ENCODE measurements at places on chromosomes 4 and X.

DNA sequence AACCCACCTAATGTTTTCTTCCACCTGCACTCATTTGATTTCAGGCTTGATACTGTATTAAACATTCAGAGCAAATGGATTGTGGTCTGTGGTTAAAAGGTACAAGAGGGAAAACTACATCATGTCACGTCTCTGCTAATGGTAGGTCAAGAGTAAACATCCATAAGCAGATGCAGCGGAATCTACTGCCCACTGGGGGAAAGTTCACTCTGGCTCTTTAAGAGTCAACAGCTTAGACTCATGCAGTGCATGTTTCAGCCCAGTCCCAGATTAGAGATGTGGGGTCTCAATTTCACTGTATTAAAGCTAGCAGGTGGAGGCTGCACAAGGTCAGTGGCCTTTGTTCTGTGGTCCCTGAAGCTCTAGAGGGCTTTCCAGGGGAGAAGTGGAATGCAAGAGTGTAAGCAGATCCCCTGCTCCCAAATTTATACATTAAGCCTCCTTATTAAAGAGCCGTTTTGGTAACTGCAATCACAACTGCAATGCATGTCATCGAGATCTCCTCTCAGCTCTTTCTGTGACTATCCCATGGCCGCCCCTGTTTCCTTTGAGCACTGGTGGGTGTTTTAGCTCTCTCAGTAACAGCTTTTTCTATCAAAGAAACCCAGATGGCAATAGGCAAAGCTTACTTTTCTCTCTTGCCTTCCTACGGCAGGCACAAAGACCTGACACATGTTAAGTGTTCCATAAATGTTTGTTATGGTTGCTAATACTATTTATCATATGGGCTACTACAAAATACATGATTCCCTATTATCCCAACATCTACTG lies 53.4 kb downstream of the LDB2 start:
- DNase-seq, result no peak

GRCh38 chr4:25163196-25163595 lies 2.9 kb upstream of the SEPSECS start:
- no peak for DNase-seq

DNA sequence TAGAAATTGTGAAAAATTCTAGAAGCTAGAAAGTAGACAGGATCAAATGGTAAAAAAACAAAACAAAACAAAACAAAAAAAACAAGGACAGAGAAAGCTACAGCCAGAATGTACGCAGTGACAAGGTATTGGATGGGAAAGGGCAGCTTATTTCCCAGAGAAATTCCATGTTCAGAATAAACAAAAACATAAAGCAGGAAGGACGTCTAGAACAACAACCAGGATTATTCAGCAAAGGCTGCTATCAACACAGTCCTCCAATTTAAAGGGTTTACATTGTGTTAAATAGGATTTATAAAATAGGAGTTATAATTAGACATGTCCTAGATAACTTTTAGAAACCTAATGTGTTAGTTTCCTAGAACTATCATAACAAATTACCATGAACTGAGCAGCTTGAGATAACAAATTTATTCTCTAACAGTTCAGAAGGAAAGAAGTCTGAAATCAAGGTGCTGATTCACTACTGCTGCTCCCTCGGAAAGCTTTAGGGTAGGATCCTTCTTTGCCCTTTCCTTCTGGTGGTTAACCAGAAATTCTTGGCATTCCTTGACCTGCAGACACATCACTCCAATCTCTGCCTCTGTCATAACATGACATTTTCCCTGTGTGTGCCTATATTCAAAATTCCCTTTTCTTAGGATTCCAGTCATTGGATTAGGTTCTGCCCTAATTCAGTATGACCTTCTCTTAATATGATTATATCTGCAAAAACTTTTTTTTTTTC lies 175.6 kb downstream of the SNCA start:
- no peak for DNase-seq

DNA sequence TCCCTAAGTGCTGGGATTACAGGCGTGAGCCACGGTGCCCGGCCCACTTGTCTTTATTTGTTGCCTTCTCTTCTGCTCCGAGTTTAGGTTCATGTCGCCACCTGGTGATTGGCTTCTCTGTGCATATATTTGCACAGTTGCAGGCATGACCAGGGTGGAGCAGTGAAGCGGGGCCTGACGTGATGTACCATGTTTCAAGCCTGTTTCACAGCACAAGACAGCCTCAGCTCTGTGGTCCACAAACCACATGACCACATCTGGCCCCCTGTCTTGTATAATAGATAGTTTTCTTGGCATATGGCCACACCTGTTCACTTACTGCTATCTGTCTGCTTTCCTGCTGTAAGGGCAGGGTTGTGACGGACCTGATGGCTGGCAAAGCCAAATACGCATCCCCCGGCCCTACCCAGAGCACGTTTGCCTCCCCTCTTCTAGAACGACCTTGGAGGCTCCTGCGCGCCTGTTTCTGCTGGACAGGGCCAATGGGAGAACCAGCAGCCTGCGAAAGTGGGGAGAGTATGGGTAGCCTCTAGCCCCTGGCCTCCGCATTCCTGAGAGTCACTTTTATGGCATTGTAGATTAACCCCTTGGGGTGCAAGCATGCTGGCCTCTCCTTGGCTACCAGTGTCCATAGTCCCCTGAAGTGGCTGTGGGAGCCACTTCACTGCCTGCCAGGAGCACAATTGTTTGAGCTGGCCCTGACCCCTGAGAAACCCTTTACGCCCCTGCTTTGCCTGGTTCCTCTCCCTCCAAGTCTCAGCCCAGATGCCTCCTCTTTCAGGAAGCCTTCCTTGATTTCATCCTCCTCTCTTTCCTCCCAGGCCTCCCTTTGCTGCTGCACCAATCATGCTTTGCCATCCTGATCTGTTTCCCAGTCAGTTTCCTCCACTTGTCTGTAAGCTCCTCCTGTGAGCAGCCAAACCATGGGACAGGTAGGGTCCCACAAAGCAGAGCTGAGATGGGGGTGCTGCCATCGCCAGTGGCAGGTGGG lies 6.0 kb upstream of the SH3TC1 start:
- no peak for DNase-seq

DNA sequence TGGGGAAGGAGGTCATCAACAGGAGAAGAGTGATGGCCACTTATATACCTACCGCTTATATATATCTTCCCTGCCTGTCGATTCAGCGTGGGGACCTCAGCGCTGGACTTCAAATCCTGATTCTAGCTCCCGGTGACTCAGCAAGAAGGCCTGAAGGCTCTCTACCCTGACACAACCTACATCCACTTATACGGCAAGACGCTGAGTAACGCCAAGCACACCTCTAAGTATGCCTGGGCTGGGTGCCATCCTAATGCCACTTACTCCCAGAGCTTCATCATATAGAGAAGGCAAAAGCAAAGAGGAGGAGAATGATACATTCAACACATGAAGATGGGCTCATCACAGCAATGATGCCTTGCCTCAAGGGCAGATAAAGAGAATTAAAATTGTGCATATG lies 198.3 kb downstream of the CHIC2 start:
- no peak for DNase-seq

DNA sequence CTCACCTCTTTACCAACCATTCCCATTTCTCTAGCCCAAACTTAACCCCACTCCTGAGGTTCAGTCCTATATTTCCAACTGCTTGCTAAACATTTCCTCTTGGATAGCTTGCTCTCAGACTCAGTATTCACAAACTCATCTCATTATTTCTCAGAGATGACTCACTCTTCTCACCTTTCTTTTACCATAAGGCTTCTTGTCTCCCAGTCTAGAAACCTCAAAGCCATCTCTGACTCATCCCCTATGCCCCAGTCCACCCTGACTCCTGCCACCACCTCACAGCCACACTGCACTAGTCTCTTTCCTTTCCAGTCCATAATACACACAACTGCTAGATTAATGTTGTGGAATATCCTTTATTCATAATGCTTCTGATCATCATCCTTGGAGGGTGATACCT lies 4.8 kb downstream of the FRMPD3 start:
- DNase-seq, result no peak

- DNase-seq, result peak; percentile 25
Measured at GRCh38 chrX:106802388-106803275, at the start of gene TBC1D8B. Gene TBC1D8B (plus strand): TSS chrX:106802673. CDS start chrX:106802854, 181 bp downstream.

GRCh38 chr4:30028826-30029225 lies 691.3 kb upstream of the PCDH7 start:
- DNase-seq, result no peak

GRCh38 chr4:47667552-47667951 lies 170.3 kb downstream of the CORIN start:
- DNase-seq, result no peak

GRCh38 chr4:94403751-94404150 lies 48.0 kb upstream of the PDLIM5 start:
- no peak for DNase-seq

- DNase-seq, result no peak
Measured at GRCh38 chr4:3829211-3829955, 63.2 kb downstream of the ADRA2C start.

- peak; percentile 1 for DNase-seq
Measured at GRCh38 chr4:16118090-16118489, 34.3 kb upstream of the PROM1 start.

DNA sequence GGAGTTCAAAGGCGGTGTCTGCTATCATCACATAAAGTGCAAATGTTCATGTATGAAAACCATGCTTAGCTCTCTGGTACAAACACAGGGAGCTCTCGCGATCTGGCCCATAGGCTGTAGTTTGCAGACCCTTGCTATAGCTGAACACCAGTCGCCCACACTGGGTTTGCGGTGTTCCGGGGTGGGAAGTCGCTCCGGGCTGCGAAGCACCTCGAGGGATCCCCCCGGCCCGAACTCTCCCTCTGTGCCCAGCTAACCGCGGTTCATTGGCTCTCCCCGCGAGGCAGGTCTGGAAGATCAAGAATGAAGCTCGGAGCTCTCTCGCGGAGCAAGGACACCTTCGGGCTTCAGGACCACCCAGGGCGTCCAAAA lies 341 bp upstream of the PRPS2 start:
- no peak for DNase-seq

DNA sequence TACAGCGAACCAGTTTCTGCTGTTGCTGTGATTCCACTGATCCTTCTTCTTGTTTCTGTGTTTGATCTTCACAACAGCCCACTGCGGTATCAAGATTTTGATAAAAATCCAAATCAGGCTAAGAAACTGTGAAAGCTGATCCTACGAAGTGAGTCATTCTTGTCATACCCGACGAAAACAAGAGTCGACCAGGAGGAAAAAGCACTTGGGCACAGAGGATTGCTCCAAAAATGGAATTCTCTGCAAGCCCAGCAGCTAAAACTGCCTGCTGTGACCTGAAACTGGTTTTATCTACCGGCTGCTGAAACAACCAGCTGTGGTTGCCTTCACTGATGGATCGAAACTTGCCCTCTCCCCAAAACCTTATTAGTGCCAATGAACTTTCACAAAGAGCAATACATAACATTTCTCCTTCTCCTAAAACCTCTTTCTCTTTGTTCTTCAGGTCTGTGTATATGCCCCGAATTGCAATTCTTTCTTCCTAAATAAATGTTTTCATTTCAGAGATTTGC lies 607.0 kb upstream of the PRKX start:
- DNase-seq, result no peak

- no peak for DNase-seq
Measured at GRCh38 chr4:151744614-151745013, 16.2 kb downstream of the GATB start.

DNA sequence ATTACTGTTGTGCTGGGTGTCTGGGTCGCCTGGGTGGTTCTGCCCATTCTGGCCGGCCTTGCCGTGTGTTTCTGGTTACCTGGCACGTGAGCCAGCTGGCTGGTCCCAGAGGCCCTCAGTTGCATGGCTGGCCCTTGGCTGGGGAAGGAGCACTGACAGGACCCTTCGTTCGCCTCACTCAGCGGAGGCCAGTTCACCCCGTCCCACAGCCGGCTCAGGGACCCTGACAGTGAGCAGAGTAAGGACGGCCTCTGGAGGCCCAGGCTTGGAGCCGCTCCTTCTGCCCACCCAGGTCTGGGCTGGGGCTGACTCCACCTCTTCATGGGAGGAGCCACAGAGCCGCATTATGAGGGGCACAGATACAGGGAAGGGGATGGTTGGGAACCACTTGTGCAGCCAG lies 20.3 kb upstream of the HGFAC start:
- no peak for DNase-seq
